ENCODE measurements at places on chromosomes 7 and 10.
A peak's percentile ranks its signal among the peaks of the same experiment; 100 is the strongest.

GRCh38 chr10:104309980-104310978 lies 28.0 kb downstream of the ITPRIP start:
- no peak for DNase-seq

DNA sequence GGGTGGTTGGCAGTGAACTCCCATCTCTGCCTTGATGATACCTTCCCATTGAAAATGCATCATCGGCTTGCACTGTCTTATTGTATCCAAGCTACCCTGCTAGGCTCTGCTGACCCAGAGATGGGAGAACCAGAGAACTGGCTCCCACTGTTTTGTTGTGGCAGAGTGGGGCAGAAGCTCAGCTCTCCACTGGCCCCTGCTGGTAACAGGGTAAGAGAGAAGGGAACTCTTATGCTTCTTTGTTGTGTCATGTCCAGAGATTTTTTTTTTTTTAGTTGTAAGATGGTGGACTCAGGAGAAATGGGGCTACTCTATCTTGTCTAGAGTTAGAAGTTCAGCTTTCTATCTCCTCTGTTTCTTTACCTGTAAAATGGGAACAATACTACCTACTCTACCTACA lies 100.5 kb upstream of the SDK1 start:
- DNase-seq, result peak; percentile 20

DNA sequence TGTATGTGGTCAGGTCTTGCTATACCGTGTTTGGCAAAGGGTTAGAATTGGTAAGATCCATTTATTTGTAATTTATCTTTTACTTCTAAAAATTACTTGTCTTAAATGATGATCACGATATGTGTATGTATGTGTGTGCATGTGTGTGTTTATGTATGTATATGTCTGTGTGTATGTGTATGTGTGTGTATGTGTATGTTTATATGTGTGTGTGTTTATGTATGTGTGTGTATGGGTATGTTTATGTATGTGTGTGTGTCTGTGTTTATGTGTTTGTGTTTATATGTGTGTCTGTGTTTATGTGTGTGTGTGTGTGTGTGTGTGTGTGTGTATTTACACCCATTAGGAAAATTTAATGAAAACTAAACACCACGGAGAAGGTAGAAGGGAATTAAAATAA lies 176.9 kb upstream of the FZD8 start:
- no peak for DNase-seq

DNA sequence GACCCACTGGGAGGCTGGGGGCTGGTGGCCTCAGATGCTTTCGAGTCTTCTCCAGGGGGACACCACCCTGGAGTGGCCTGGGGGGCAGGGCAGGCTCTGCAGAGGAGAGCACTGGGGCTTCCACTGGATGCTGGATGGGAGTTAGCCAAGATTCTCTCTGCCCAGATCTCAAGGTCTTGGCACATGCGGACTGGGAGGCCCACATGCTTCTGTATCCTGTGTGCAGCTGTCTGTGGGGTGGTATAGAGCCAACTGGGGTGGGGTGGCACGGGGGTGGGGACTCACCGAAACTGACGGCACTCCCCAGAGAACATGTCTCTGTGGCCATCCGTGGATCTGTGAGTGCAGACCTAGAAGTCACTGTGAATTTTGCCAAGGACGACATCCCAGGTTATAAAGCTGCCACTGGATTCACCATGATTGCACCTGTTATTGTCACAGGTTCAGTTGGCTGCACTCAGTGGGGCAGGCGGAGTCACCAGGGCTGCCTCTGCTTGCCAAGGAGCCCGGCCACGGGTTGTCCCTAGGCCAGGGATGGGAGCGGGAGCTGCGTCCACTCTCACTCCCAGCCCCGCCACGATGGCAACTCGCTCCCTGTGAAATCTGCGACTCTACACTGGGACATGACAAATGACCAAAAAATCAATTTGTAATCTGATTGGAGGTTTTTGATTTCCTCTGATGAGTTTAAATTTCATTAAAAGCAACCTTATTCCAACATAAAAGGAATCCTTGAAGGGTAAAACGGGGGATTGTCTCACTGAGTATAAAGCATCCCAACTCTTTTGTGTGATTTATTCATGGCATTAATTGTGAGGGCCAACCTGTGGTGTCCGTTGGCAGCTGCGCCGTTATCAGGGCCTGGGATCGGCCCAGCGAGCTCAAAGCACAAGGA lies 131.3 kb downstream of the EBF3 start:
- no peak for DNase-seq

DNA sequence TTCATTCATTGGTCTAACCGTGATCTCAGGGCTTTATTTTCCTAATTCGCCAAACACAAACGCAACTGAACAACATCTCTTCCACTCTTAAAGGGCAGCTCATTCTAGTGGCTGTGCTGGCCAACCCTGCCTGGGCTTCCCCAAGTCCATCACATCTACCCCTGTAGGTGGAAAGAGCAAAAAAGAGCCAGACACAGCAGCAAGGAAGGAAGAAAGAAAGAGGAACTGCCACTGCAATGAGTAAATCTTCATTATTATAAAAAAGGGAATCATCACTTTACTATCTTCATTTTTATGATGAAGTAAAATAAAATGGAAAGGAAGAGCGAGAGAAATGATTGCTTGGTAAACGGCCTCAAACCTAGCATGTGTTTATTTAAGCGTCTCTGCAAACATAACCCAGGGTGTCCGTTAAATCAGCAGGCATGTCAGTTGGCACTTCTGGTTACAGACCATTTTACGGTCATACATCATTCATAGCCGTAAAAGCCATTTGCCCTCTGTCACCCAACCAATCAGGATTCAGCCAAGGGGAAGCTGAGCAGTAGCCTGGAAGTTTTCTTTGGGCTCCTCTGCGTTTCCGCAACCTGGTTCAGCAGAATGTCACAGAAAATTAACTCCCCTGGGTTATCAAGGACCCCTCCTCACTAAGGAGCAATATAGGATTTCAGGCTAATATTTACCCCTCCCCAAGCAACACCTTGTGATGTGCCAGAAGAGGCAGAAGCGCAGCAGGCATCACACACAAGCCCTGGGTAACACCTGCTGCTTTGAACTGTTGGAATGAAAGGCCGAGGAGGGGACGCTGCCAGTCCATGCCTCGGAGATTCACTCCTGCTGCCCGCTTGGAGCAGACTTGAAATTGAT lies 234.0 kb downstream of the SNX10 start:
- no peak for DNase-seq

DNA sequence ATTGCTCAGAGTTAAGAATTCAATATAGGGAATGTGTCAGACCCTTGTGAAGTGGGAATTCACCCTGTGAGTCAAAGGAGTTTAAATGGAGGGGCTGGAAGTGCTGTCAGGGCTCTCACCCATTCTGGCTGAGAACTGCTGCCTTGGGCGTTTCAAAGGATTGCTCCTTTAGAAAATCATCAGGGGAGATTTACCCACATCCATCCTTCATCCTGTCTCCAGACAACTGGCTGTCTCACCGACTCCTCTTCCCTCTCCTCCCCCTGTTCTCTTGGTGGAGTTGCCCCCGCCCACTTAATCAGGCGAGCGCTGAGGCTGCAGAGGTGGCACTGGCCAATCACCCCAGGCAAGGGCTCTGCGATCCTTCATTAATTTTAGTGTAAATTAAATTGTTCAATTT lies 554.8 kb downstream of the CALN1 start:
- no peak for DNase-seq

DNA sequence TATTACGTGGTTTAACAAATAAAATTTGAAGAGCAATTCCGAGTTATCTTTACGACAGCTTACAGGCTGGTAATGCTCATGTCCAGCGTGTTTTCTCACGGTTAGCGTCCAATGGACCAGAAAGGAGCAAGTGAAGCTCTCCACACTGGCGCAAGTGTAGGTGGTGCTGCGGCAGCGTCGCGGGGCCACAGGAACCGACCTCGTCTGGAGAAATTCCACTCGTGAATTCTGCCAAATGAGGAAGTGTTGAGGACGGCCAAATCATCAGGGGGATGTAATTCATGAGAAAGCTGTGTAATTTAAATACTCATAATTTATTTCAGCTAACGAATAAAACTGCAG lies 350 bp upstream of the ZNF37A start:
- peak; percentile 5 for DNase-seq

DNA sequence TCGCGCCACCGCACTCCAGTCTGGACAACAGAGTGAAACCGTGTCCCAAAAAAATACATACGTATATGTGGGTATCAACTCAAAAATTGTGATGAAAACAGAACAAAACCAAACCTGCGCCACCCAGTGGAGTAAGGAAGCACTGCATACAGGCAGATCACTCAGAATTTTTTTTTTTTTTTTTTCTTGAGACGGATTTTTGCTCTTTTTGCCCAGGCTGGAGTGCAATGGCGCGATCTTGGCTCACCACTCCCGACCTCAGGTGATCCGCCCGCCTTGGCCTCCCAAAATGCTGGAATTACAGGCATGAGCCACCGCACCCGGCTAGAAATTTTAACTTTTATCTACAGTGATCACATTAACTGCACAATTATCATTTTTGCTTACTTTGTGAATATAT lies 9.1 kb upstream of the TMEM236 start:
- DNase-seq, result peak; percentile 79

GRCh38 chr7:158018098-158018762 lies 569.4 kb downstream of the PTPRN2 start:
- DNase-seq, result no peak

GRCh38 chr7:25611196-25611595 lies 382.9 kb upstream of the NPVF start:
- DNase-seq, result no peak

- DNase-seq, result no peak
Observed at GRCh38 chr7:115037128-115037802, 115.4 kb downstream of the MDFIC start.

DNA sequence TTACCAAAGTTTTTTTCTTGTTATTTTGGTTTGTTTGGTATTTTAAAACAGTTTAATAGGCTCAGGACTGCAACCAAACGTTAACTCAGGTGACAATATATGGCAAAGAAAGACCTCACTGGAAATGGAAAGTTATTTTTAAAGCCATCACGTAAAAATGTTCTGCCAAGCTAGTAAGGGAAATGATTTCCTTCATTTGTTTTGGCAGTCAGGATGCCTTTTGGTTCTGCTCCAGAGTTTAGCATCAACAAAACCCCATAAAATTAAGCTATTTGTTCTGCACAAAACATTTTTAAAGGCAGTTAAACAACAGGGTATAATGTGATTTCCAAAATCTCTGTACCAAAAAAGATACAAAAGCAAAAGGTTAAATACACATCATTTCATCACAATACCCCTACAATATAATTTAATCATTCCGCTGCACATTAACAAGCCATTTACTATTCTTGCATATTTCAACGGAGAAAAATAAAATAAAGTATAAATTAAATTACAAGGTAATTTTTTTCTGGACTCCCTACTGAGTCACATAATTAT lies 172.4 kb downstream of the SEMA3E start:
- no peak for DNase-seq

DNA sequence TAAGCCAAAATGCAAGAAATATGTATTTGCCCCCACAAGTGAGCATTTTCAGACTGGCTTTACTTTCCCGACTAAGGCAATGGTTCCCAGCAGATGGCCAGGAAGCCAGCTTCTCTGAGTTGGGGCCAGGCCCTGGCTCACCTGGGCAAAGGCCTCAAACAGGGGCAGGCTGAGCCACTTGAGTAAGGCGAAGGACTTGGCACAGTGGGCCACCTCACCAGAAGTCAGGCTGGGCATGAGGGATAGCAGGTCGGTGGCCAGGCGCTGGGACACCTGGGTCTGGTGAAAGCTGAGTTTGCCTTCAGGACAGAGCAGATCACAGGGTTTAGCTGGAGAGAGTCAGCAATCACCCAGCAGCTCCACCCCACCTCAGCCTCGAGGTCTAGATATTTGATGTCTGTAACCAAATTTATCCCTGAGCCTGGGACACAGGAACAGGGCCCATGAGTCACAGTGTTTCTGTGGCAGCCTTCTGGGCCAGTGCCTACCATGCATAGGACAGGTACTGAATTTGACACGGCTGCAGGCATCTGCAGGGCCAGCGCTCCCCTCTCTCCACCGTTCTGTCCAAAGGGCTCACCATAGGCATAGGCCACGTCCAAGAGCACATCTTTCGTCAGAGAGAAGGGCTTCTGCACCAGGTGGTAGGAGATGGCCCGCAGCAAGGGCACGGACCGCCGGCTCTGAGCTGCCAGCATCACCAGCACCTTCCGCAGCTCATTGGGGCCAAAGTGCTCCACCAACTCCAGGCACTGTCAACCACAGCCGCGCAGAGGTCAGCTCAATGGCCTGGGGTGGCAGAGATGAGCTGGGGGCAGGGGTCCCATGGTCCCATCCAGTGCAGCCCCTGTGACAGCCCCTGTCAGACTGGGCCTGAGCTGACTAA lies 7.3 kb downstream of the TBRG4 start:
- no peak for DNase-seq

GRCh38 chr10:119488675-119489074 lies 53.8 kb downstream of the RGS10 start:
- DNase-seq, result no peak

DNA sequence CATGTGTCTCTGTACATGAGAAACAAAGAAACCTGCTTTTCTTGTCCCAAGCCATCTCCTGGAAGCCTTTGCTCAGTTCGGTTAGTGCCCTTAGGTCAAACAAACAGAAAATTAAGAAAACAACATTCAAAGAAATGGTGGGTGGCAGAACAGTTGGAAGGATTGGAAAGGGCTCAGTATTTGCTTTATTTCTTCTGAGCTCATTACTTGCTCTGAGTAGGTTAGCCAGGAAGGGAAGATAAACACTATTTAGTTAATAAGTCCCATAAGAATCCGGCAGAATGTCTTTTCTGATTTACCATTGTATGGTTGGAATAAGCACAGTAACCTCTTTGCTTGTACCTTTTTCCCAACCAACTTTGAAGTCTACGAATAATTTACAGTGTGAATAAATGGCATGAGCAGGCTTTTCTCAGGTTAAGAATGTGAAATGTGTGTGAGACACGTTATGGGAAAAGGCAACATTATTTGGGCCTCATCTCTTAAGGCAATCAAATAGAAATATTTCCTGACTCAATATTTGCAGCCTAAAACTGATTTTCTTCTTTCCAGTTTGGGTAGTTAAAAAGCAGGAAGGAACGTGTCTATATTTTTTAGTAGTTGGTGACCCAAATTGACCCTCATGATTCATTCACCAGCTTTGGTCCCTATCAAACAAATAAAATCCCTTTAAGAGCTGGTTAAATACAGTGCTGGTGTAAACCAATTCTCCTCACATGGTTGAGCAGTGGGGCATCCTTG lies 158.5 kb downstream of the DKK1 start:
- DNase-seq, result no peak

DNA sequence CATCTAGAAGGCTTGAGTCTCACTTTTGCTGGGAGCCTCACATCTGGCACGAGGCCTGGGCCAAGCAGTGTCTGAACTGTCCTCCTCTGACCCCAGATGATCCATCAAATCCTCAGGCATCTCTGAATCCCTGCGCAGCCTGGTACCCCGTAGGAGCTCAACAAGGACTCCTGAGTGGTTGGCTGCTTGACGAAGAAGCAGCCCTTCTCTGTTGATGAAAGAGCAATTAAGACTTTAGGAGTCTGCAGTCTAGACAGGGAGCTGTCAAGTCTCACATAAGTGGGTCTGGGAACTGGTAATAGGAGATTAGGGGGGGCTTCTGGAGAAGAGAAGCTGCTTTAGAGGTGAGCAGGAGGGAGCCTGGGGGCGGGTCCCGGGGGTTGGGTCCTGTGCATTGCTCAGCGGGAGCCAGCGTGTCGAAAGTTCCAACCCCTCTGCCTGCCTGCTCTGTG lies 326.0 kb downstream of the RPS24 start:
- no peak for DNase-seq
